ENCODE measurements at places on chromosomes 2 and 18.

DNA sequence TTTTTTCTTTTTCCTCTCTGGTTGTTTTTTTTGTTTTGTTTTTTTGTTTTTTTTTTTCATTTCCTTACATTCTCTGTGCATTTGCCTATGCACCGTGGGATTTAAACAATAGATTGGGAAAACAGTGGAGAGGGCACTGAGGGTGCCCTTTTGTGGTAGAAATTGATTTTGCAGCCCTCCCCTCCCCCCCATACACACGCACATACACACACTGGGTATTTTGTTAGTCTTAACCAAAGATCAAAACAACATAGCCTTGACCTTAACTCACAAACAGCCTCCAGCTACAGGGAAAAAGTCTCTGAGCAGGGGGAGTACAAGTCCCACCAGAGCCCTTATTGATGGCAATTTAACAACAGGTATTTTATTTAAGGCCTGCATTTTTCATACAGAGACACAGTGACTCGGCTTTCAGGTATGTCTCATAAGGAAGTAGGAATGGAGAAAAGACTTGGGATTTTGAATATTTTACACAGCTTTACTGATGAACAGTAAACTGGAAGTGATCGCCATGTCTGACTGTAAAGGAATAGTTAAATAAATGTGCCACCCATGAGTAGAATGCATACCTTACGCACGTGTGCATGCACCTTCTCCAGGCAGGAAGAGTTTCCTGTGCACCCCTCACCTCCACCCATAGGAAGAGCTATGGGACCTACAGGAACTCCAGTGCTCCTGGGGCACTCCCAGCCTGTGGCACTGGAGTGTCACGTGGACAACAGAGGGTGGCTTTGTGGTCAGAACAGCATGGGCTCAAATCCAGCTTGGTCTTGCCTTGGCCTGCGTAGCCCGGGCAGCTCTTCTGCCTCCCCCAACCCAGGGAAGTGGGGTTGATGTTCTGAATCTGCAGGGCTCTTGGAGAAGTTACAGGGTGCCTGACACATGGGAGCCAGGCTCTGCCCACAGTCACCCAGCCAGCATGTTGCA, 266.4 kb downstream of the ANAPC1 start:
- no peak for DNase-seq

- no peak for DNase-seq
These were observed 755 bp upstream of the ATP9B start for GRCh38 chr18:79068341-79068936.

- DNase-seq: no peak
These were observed 1.4 kb upstream of the PTPRM start for GRCh38 chr18:7565677-7566076.

- no peak for DNase-seq
These were observed 22.0 kb downstream of the KCNF1 start for GRCh38 chr2:10933700-10934225.

DNA sequence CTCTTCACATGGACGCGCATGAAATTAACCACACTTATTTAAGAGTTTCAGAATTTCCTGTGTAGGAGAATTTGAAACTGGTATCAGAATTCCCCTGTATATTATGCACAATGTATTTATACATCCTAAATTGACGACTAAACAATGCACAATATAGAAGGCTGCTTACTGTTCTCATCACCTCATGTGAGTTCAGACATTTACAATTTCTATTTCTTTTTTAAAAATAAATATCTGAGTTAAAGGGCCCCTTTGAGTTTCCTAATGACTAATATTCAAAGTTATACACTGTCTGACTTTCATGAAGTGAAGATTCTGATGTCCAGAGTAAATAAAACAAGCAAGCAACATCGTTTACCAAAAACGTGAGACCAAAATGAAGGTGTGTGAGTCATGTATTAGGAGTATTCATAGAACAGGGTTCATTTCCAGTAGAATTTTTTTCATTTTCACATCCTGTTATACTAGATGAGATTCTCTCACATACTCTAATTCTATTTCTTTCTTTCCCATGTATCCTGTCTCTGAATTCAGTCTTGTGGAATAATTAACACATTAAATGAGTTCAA, 406.2 kb downstream of the NUP35 start:
- DNase-seq: no peak

DNA sequence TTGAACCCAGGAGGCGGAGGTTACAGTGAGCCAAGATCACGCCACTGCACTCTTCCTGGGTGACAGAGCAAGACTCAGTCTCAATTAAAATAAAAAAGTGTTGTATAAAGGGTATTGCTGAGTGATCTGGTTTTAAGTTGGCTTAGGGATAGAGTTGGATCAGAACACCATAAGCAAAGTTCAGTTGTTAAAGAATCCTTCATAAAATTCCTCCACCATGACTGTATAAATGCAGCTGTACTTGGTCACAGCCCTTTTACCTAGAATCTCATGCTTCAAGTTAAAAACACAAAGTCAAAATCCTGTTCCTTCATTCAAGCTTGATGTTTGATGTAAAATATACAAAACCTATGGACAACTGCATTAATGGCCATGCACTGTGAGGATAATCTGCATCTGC, 33.4 kb upstream of the PNO1 start:
- DNase-seq: no peak

DNA sequence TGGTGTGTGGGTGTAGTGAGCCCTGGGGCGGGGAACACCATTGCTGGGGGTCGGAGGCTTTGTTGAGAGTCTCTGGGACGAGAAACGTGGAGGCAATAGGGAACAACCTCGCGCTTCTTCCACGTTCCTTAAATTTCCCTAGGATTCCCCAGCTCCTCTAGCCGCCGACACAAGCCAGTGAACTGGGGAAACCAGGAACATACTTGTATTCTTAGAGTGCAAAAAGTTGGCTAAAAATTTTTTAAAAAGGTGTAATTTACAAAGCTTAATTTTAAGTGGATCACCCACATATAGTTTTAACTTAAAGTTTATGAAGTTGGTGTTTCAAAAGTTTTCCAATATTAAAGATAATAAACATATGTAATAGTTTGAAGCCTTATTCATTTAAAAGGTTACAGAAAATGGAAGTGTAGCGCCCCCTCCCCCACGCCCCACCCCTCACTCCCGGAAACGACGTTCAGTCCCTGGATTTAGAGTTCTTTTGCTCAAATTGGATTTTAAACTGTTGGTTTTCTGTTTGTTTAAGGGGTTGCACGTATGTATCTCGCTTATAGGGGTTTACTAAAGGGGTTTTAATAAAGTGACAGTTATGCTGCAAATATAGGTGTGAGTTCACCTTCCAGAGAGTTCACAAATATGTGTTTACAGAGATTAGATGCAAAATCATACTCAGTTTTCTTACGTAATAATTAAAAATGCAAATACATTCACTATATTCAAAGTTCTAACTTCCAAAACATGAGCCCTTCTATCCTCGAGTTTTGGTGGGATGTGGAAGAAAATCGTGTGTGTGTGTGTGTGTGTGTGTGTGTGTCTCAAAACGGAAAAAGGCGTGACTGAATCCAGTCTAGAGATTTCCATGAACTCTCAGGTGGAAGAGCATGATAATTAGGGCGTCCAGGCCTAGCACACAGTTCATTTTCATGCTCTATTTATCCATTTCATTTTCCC, 872 bp downstream of the DSG2 start:
- no peak for DNase-seq

- no peak for DNase-seq
These were observed 166.5 kb upstream of the SPOPL start for GRCh38 chr2:138335036-138335435.

DNA sequence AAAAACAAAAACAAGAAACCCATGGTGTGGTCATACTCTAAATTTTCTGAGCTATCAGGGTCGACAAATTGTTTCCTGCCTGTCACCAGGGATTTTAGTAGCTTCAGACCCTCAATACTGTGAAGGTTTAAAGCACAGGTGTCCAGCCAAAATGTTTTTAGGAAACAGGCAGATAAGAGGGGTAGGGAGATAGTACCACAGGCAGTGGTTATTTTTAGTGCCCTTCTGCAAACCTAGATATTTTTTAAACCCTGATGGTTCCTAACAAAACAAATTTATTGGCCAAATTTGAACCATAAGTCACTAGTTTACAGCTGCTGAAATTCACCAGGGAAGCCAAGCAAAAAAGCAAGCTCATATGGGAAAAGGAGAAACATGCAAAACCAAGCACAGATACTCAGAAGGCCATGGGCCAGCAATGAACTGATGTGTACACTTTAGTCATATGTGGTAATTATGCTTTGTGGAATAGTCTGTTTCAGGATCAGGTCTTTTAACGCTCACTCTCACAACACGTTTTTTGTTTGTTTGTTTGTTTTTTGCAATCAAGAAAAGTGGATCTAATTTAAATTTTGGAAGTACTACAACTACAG, 156.8 kb upstream of the STK17B start:
- DNase-seq: no peak

- DNase-seq: no peak
These were observed 27.7 kb downstream of the THOC1 start for GRCh38 chr18:240175-240574.

GRCh38 chr2:197247083-197247482, 63.5 kb downstream of the ANKRD44 start:
- no peak for DNase-seq

DNA sequence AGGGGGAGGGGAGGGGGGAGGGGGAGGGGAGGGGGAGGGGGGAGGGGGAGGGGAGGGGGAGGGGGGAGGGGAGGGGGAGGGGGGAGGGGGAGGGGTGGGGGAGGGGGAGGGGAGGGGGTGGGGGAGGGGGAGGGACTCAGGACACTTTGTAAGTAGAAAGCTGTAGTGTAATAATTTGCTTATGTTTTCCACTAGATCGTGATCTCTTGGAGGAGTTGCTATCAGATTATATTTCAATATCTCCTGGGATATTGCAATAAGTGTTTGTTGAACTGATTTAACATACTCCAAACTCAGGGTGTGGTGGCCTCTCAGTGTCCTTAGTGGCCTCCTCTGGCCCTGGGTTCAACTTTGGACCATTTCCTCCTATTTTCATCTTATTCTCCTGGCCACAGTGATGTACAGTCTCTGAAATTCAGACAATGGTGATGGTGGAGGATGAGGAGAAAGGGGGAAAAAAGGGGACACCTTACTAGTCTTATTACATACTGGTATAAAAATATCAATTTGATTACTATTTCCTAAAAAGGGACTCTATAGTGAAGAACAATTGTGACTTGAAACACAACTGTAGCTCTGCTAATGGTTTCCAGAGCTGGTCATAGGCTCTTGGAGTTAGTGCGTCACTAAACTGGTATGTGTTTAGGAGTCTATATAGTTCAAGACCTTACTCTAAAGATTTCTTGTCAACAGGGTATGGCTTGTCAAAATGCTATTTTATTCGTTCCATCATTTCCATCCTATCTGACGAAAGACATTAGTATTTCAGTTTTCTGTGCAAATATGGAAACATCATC, 89.6 kb downstream of the DDX1 start:
- DNase-seq: no peak

DNA sequence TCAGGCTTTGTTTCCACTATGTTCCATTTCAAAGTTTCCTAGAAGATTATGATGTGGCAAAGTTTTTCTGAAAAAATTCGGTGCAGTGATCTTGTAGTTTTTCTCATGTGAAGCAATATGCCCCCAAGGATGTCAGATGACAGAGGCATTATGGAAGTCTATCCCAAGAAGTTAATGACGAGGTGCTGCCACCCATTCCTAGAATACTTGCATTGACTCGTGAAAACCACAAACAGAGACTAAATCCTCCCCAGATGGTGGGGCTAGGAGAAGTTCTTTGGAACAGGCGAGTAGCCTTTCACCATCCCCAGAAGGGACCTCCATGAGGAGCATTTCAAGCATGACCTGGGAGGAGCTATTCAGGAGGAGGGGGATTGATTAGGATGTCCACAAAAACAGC, 40.2 kb upstream of the COPS8 start:
- no peak for DNase-seq

- DNase-seq: no peak
These were observed 155.0 kb downstream of the ZBTB7C start for GRCh38 chr18:48254077-48254602.

- DNase-seq: no peak
These were observed 1.9 kb downstream of the PER2 start for GRCh38 chr2:238286551-238286950.

- no peak for DNase-seq
These were observed 355.2 kb downstream of the ZNF516 start for GRCh38 chr18:76139844-76140243.

DNA sequence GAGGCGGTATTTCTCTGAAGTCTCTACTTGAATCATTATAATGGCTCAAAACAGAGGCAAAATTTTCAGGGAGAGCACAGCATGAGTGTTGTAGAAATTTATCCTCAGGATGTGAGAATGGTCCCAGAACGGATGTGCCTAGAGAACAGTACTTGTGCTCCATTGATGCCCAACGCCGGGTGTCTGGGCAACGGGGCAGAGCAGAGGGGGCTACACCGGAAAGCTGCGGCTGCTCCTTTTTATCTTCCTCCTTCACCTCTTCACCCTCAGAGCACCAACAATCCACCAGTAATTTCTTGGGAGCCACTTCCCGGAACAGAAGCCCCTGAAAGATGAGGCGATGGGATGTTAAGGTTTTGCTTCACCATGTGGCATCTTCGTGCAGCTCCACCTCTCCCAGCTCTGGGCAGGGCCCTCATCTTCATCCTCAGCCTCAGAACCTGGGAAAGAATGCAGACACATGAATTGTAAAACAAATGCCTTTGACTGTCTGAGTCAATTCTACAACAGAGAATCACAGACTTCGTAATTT, 71.5 kb downstream of the PTGR3 start:
- DNase-seq: no peak

- DNase-seq: no peak
These were observed 50.0 kb upstream of the CTDP1 start for GRCh38 chr18:79629606-79630005.

GRCh38 chr2:199329466-199329865, 128.3 kb downstream of the SATB2 start:
- DNase-seq: no peak
